ENCODE measurements at places on chromosomes 13 and 19. TPM values are rescaled to one million over a fixed set of nuclear protein-coding genes. Genes with fewer than 3 reads are reported as not detected.

DNA sequence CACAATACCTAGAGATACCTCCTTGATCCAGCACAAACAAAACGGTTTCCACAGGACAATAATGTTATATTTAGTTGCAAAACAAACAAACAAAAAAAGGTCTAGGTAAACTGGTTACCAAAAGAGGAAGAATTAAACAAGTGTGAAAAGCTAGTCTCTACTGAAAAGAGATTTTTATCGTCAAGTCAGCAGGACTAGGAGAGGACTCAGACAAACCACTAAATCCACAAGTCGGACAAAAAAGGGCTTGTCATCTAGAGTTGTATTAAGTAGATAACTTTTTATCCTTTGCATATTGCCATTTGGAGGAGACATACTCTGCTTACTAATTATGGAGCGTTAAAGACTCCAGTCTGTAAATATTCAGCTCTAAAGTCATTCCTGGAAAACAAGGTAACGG, 9.9 kb upstream of the KPNA3 start:
- DNase-seq, result no peak

PNPLA6 gene
- 61.3 TPM for total RNA-seq

DNA sequence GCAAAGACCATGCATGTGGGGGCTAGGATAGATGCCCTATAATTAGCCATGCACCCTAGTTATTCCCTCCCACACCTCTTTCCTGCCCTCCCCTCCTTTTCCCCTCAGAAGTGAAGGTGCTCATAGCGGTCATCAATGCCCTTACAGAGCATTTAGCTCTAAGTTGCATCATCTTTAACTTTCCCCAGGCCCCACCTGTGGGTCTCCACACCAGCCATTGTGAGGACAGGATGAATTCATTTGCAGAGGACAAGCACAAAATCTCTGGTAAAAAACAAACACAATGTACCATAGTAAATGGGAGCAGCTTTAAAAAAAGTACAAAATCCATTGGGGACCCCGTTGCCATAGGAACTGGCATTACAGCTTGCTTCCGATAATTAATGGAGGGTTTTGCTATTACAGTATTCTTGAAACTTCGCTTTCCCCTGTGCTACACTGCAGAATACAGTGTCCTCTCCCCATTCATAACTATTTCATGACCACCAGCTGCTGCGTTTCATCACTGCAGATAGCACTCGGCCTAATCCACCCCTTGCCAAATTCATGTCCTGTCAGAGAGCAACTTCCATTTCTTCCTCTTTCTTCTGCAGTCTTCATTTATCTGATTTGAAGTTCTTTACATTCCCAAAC, 110.5 kb downstream of the ZDHHC20 start:
- no peak for DNase-seq

DNA sequence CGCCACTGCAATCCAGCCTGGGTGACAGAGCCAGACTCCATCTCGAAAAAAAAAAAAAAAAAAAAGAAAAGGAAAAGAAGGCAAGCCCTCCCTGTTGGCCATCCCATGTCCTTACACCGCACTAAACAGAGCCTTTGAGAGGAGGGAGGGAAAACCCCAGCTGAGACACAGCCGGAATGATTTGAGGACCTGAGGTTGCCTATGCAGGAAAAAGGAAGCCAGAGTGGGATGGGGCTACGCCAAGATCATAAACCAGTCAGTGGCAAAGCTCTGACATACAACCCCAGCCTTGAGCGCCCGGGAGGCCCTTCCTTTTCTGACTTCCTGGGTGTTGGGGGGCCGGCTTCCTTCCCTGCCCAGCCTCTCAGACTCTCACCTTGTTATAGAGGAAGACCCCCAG, 12.5 kb upstream of the CHERP start:
- no peak for DNase-seq

DNA sequence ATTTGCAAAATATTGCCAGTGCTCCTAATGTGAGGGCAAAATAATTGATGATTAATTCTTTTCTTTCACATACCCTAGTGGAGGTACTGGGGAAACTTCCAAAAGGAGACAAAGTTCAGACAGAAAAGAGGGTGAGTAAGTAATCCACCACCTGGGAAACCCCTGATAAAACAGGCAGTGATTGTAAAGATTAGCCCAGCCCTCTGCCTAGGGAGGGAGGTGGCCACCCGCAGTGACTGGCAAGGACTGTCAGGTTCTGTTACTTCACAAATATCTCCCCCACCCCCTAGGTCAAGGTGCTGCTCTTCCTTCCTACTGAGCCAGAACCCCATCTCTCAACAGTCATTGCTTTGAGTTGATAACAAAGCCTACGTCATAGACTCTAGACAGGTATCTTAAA, 239.7 kb downstream of the DNAJC15 start:
- DNase-seq, result no peak

DNA sequence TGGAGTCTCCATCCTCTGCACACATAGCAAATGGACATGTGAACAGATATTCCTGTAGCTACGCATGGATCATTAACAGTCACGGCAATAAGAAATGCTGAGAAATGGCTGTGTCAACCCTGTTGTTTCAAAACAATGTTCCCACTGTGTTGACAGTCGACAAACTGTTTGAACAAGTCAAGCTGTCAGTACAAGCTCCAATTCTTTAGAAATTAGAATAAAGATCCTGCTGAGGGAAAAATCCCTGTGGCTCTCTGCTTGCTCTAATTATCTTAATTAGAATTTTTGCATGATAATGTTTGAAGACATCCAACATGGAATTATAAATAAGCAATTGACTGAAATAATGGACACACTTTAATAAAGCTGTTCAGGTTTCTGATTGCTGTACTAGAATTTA, 37.9 kb upstream of the CPB2 start:
- DNase-seq, result no peak

DNA sequence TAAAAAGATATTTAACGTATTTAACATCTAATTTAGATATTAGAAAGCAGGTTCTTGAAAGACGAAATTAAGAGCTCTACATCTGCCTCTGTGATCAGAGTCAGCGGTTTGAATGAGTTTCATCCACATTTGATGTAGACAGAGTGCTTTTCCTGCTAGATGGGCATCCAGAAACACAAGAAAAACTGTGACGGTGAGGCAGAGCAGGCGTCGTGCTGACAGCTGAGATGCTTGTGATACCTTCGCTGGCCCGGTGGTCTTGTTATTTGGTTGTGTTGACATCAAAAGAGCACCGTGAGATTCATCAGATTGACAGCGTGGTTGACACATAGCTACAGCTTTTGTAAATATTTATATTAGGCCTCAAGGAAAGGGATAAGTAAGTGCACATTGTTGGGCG, 399.1 kb downstream of the GPC5 start:
- DNase-seq, result no peak

DNA sequence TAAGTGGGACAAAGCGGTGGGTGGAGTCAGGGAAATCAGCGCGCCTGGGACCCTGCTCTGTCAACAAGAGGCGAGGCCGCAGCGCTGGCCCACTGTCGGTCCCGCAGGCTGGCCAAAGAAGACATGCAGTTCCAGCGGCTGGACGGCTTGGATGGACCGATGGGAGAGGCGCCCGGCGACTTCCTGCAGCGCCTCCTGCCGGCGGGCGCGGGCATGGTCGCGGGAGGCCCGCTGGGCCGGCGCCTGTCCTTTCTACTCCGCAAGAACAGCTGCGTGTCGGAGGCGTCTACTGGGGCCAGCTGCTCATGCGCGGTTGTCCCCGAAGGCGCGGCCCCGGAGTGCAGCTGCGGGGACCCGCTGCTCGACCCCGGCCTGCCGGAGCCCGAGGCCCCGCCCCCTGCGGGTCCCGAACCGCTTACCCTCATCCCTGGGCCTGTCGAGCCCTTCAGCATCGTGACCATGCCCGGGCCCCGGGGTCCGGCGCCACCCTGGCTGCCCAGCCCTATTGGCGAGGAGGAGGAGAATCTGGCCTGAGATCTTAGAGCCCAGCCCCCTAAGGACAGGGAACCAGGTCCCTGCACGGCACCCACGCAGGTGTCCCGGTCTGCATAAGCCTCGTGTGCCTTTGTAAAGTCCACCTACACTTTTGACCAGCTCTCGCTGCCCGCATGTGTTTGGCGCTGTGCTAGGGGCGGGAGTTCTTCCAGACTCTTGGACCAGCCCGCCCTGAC, 6.1 kb downstream of the BEST2 start:
- DNase-seq, result peak; percentile 67

DNA sequence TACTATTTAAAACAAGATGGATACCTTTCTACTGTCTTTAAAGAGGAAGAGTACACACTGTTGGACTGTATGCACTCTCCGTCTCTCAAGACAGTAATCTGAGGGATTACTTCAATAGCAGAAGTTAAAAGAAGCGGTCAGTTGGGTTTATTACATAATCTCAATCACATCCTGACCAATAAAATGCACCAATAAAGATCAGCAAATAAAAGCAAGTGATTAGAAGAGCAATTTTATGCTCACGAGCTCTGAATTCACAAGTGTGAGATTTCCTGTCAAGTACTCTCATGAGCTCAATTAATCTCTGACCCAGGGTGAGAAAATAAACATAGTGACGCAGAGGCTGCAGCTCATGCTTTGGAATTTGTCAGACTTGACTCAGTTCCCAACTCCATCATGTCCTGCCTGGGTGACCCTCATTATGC, 12.2 kb downstream of the ABCC4 start:
- no peak for DNase-seq

- DNase-seq, result no peak
Observed at GRCh38 chr19:35498220-35498619, 8.0 kb upstream of the KRTDAP start.

DNA sequence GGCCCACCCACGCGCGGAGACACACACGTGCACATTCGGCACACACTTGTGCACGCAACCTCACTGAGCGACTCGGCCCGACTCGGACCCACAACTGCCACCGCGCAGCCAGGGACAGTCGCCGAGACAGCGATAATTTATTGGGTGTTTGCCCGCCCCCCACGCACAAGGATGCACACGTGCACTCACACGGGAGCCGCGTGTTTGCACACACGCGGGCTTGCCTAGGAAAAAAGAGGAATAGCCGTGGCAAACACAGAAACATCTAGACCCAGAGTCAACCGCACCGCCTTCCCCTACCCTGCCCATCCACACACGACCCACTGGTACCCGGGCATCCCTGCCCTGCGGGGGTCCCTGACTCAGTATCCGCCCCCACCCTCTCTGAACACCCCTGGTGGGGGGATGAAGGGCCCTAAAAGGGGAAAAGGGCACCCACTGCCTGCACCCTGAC, 1.1 kb upstream of the SSBP4 start:
- no peak for DNase-seq

DNA sequence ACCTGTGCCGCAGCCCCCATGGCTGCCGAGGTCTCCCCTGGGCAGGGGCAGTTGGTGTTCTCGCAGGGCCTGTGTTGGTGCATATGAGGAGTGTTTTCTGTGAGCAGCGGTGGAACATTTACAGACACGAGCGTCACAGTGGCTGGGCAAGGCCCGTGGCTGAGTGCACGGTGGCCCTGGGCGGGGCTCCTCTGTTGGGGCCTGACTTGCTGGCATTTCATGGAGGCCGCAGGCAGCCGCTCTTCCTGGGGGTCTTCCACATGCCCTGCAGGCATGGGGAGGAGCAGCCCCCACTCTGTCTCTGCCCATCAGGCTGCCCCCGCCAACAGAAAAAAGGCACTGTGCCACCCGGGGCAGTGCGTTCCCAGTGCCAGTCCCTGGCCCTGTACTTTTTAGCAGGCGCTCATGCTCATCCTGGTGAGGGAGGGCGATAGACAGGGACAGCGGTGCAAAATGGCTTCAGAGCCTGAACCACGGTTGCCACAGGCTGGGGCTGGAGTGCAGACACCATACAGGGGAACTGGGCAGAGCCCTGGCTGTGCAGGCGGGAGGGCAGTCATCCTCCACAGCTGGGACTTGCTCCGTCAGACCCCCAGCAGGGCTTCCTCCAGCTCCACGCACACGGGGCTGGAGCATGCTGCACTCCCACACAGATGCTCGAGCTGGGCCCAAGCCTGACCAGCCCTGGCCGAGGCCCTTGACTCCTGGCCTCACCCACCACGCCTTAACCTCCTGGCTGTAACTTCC, 23.5 kb downstream of the TFDP1 start:
- no peak for DNase-seq

DNA sequence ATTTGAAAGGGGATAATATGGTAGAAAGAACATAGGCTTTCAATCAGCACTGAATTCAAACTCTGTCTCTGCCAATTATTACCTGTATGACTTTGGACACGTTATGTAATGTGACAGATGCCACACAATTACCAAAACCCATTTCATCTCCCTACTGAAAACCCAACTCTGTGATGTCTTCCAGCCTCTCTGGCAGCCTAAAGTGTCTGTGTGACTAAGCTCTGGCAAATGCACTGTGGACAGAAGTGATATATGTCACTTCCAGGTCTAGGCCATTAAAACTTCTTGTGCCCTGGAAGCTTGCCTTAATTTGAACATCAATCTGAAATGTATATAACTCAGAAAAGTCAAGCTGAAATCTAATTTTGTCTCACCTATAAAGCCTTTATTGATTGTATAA, 552.0 kb downstream of the RFC3 start:
- no peak for DNase-seq

KLHL1 gene
- total RNA-seq, result not detected

- DNase-seq, result no peak
Observed at GRCh38 chr13:42275506-42275905, 3.6 kb downstream of the AKAP11 start.

- no peak for DNase-seq
Observed at GRCh38 chr13:44930963-44931623, 58.2 kb downstream of the NUFIP1 start.

GRCh38 chr19:42197375-42197817, 20.1 kb downstream of the DEDD2 start:
- DNase-seq, result peak; percentile 90

DNA sequence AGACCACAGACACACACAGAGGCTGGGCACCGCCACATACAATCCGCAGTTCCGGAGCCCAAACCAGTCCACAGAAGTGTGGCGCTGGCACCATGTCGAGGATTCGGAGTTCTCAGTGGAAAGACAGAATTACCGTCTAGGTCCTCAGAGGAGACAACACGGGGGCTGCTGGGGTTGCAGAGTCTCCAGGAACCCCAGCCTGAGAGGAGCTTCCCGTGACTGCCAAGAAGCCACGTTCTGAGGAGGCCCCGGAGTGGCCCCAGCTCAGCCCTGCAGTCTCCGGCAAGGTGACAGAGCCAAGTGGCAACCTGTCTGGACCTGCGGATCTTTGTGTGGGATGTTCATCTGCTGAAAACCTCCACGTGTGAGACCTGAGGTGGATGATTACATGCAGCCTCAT, 7.3 kb upstream of the ADPRHL1 start:
- no peak for DNase-seq

RPS16 gene
- 798 TPM for total RNA-seq

CD37 gene
- total RNA-seq, result not detected

DNA sequence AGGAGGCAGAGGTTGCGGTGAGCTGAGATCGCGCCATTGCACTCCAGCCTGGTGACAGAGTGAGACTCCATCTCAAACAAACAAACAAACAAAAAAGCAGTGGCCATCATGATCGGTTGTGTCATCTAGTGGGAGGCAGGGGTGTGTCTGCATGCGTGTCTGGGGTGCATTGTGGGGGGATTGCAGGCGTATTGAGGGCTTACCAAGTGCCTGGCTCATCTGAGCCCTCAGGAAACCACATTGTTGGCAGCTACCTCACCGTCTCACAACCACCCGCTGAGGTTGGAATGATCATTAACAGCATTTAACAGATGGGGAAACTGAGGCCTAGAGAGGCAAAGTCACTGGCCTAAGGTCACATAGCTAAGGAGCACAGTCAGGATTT, 30.5 kb downstream of the NFIC start:
- no peak for DNase-seq

FGF22 gene
- 0.05 TPM for total RNA-seq

GRCh38 chr19:40141551-40141950, 49.7 kb upstream of the MAP3K10 start:
- DNase-seq, result no peak

- no peak for DNase-seq
Observed at GRCh38 chr13:83065108-83065507, 817.2 kb downstream of the SLITRK1 start.

DENND1C gene
- total RNA-seq, result not detected

All from HT-29 (cell line).